ENCODE measurements at places on chromosomes 12 and 14.

DNA sequence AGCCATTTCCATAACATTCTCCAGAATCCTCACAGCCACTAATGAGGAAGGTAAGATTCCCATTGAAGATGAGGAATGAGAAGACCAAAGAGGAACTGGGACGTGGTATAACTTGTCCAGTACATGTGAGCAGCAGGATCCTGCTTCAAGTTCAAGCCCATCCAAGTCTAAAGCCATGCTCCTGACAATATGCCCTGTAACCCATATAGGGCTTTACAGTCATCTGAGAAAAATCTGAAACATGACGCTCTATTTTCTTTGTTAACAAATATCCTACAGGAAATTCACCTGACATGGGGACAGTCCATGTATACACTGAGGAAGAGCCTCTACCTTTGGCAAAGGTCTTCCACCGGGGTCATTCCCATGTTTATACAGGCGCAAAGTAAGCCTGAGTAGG, 3.1 kb upstream of the ACTR6 start:
- no peak for DNase-seq

DNA sequence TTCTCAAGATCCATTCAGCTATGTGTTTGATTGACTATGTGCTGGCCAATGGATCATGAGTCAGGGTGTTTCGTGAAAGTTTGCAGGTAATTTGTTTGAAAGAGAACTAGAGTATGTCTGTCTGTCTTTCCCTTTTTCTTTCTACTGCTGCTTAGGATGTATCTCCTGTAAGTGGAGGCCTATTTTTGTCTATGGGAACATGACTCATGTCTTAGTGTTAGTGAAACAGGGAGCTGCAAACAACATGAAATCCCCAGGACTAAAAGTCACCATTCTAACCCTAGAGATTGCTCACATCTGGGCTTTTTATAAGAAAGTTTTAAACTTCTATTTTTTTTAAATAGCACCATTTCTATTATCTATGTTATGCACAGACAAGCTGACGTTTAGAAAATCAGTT, 333.0 kb downstream of the CCER1 start:
- peak; percentile 82 for DNase-seq

DNA sequence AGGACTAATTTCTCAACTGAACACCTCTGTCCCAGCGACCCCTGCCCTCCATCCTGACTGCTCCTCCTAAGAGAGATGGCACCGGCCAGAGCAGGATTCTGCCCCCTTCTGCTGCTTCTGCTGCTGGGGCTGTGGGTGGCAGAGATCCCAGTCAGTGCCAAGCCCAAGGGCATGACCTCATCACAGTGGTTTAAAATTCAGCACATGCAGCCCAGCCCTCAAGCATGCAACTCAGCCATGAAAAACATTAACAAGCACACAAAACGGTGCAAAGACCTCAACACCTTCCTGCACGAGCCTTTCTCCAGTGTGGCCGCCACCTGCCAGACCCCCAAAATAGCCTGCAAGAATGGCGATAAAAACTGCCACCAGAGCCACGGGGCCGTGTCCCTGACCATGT, 756 bp downstream of the RNASE7 start:
- no peak for DNase-seq

DNA sequence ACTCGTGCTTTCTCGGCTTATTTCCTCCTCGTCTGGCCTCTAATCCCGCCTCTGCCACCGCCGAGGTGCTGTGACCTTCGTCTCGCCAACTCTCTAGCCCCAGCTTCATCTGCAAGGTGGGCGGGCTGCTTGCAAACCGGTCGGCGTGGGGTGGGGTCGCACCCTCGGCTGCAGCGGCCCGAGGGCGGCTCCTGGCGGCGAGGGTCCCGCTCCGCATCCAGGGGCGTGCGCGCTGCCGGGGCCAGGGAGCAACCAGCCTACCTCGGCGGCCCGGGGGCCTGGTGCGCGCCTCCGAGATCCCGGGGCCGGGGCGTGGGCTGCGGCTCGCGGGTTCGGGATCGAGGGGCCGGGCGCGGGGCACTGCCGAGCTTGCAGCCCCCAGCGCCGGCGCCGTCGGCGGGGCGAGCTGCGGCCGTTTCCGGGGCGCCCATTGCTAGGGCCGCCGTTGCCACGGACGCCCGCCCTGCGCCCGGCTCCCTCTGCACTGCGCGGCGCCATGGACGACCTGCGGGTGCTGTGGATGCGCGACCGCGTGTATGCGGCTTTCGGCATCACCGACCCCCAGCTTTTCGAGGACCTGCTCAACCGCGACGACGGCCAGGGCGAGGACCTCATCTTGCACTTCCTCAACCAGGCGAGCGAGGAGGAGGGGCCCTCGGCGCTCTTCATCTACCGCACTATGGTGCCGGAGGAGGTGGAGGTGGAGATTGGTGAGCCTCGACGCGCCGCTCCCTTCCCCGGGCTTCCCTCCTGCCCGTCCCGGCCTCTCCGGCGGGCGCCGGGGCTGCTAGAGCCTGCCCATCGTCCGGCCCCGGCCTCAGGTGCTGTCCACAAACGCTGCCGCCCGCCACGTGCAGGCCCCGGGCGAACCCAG, at the start of gene DNAH10:
Gene DNAH10 (plus strand): TSS at position 461 of the 874 bp plus-strand sequence. CDS start 36 bp downstream, at position 497.
- no peak for DNase-seq

DNA sequence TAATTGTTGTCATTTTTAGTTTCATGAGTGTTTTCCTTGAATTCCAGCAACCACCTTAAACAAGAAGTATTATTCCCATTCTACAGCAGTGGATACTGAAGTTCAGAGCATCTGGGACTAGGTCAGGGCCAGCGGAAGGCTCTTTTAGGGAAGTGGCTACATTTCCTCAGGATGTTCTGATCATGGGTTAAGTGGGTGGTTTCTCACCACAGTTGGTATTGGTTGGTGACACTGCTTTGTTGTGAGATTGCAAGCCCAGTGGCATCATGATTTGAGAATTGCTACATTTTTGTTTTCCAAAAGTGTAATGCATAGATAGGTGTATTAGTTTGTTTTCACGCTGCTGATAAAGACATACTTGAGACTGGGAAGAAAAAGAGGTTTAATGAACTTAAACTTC, 47.1 kb downstream of the SYNE2 start:
- DNase-seq, result no peak

DNA sequence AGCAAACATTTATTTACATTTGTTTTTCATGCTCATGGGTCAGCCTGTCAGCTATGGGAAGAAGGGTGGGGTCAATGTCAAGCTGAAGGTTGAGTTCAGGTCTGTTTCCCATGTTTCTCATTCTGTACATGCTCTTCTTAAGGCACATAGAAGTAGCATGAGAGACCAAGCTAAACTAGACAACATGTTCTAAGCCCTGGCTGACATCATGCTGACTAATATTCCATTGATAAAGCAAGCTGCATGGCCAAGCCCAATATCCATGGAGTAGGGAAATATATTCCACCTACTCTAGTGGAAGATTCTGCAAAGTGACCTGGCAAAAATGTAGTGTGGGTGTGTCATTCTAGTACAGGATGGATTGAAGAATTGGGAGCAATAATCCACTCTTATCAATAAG, 44.1 kb downstream of the PLXNC1 start:
- DNase-seq, result peak; percentile 63

- no peak for DNase-seq
Observed at GRCh38 chr12:77060883-77061240, 4.5 kb downstream of the E2F7 start.

Data from foreskin fibroblast (primary cell).